ENCODE measurements at places on chromosomes 2 and 18.
A peak's percentile ranks its signal among the peaks of the same experiment; 100 is the strongest.

DNA sequence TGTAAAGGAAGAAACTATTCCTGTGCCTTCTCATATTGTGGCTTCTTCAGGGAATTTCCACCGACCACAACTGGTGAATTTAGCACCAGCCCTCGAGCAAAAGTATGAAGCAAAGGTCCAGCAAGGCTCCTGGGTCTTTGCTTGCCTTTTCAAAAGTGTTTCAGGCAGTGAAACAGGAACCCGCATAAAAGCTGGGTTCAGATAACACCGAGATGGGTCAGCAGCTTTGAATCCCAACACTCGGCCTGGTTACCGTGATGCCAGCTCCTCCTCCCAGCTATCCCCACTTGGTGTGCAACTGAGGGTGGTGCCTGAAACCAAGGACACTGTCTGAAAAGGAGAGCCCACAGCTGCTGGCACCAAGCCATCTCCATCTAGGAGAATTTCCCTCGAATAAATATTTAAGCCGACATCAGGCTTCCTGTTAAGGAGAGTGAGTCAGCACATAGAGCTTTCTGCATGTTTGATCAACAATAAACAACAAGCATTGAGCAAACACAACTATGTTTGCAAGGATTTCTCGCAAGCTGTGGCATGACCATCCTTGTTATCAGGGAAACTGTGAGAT, 69.5 kb downstream of the ANTXR1 start:
- peak; percentile 78 for ATAC-seq

DNA sequence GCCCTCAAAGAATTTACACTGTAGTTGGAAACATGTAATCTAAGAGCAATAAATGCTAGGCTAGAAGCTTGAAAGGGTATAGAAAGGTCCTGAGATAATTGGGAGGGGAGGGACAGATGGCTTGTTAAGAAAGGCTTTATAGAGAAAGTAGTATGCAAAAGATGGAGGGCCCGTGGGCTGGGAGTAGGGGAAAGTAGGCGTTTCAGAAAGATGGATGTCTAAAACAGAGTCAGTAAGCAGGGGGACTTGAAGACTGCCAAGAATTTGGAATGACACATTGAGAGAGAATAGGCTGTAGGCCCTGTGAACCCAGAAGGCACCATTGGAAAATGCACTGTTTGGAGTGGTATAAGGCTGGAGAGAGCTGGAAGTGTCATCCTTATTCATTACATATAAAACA, 822 bp downstream of the PSMG2 start:
- ATAC-seq: peak; percentile 6

GRCh38 chr2:20725782-20726181, 58.8 kb downstream of the GDF7 start:
- no peak for ATAC-seq

DNA sequence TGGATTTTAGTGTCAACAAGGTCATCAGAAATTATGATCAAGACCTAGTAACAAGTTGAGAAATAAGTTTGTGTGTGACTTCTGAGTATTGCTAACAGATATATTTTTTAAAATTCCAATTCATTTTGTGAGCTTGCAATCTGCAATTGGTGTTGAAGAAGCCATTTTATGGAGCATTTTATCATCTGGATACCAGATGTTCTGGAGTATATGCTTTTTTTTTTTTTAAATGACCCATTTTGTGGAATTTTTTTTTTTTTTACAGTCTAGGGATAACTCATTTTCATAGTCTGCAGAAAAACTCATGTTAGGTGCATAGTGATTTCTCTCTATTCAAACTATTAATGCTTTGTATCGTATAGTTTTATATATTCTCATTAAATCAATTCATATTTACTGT, 12.6 kb downstream of the QPCT start:
- no peak for ATAC-seq

GRCh38 chr2:26173776-26174482, 1.0 kb downstream of the GAREM2 start:
- no peak for ATAC-seq

All from SK-N-SH treated with all-trans-retinoic acid at 6 μM for 48 hours (cell line).